Activated T-helper 1 cell treated with anti-CD3 and anti-CD28 coated beads, Interleukin-12 subunit alpha, Interleukin-12 subunit beta, Interleukin-2, Interleukin-4 antibody, amounts not matched to agents 30 ng/mL and 10 ng/mL and 1 ng/mL, durations not matched to agents 14 hours and 24 hours and 36 hours (primary cell): ENCODE measurements at places on chromosomes 2 and 18. TPM values are rescaled to one million over a fixed set of nuclear protein-coding genes. Genes with fewer than 3 reads are reported as not detected.

The INO80B gene
- 67.8 and 70.0 TPM in 2 replicates for total RNA-seq

The RASGRP3 gene
- 3.6 and 4.1 TPM in 2 replicates for total RNA-seq

The ZBTB7C gene
- total RNA-seq, result 1.0 and 1.4 TPM in 2 replicates

The CHCHD5 gene
- total RNA-seq, result 31.3 and 38.9 TPM in 2 replicates

The KIF5C gene
- total RNA-seq, result 17.9 and 20.7 TPM in 2 replicates

The PROKR1 gene
- total RNA-seq, result not detected in 2 replicates

The CERKL gene
- total RNA-seq, result not detected in 2 replicates

The CRIM1 gene
- total RNA-seq, result 15.3 and 17.6 TPM in 2 replicates

The NYAP2 gene
- total RNA-seq, result not detected in 2 replicates
